ENCODE measurements at places on chromosomes 1 and 21.

GRCh38 chr1:198929111-198929604 lies 290.3 kb downstream of the PTPRC start:
- DNase-seq, result no peak

DNA sequence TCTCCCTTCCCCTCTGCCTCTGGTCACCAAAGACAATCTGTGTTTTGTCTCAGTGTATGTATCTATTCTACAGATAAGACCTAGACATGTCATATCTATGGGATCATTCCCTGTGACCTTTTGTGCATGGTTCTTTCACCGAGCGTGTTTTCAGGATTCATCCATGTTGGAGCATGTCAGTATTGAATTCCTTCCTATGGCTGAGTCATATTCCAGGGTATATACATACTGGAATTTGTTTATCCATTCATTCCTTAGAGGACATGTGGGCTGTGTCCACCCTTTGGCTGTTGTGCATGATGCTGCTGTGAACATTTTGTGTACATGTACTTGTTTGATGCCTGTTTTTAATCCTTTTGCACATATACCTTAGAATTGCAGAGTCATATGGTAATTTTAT lies 69.9 kb downstream of the NFASC start:
- DNase-seq, result no peak

DNA sequence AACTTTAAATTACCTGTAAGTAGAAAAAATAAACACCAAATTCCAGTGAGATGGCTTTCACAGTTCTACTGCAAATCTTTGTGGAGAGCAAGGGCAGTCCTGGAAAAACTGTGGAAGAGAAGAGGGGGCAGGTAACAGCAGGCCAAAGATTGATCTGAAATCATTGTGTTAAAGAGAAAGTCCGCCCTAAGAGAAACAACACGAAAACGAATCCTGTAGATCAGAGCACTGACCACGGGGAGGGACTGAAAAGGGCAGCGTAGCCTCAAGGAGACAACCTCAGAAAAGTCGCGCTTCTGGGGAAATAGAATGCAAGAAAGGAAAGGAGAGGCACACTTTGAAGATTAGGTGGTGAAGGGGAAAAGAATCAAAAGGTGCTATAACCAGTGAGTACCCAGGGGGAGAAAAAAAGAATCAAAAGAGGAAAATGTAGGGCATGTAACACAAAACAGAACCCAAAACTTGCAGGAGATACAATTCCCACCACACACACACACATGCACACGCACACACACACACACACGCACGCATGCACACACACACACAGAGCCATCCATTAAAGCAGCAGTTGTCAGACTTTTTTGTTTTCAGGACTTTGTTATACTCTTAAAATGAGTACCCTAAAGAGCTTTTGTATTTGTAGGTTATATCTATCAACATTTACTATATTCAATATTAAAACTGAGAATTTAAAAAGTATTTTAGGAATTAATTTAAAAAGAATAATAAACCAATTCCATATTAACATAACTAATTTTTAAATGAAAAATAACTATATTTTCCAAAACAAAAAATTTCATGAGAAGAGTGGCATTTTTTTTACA lies 28.0 kb upstream of the KLF17 start:
- no peak for DNase-seq

- DNase-seq, result no peak
These were observed 321.9 kb downstream of the SETD4 start for GRCh38 chr21:35738347-35738961.

DNA sequence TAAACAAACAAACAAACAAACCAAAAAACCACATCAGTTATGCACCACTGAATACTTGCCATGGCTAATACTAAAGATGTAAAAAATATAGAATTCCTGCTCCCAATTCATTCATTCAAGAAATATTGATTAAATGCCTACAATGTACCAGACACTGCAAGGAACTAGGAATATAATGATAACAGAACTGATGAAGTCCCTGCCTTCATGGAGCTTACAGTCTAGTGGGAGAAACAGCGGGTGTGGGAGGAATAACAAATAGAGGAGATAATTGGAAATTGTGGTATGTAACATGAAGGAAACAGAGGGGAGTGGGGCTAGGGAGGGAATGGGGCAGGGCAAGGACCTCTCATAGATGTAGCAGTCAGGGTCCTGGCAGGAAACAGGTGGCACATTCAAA lies 58.6 kb upstream of the NBL1 start:
- no peak for DNase-seq

DNA sequence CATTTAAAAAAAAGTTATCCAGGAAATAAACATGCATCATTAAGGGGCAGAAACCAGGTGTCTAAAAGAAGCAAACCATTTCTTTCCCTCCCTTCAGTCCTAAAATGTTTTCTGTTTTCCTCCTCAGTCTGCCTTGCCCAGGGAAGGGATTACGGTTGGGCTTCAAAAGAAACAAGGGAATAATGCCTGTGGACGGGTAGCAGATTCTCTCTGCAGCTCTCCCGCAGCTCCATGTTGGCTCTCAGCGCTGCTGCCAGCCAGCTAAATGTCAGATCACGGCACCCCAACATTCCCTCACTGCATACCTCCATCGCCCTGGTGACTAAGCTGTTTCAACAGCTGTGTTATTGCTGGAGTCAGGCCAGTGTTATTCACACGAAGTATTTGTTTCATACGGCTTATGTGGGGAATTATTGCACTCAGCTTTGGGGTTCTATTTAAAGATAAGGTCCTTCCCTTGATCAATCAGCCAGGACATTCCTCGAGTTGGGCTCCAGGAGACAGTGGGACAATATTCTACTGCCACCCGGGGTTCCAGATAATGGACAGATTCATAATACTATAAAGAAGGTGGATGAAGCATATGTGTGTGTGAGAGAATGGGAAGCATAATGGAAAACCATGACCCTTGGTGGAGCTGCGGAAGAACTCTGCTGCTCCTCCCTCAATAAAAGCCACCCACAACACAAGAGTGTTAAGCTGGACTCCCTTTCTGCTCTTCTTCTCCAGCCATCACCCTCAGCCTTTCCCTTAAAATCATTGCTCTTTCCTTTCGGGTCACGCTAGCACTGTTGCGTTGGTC lies 58.2 kb downstream of the WLS start:
- no peak for DNase-seq

DNA sequence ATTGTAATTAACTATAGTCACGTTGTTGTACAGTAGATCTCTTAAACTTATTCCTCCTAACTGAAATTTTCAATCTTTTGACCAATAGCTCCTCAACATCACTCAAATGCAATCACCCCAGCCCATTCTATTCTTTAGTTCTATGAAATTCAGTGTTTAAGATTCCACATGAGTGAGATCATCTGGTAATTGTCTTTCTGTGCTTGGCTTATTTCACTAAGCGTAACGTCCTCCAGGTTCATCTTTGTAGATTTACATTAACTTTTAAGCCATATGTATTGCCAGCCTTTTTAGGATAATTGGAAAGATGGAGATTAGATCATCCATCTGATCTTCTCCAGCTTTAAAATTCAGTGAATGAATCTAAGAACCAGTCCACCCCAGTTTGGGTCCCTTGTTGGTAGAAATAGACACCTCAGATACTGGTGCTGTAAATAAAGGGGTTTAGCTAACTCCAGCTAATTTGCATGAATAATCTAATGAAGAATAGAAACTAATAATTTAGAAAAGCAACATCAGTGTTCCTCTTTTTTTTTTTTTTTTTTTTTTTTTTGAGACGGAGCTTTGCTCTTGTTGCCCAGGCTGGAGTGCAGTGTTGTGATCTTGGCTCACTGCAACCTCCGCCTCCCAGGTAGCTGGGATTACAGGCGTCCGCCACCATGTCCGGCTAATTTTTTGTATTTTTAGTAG lies 7.0 kb downstream of the S100A10 start:
- DNase-seq, result no peak

DNA sequence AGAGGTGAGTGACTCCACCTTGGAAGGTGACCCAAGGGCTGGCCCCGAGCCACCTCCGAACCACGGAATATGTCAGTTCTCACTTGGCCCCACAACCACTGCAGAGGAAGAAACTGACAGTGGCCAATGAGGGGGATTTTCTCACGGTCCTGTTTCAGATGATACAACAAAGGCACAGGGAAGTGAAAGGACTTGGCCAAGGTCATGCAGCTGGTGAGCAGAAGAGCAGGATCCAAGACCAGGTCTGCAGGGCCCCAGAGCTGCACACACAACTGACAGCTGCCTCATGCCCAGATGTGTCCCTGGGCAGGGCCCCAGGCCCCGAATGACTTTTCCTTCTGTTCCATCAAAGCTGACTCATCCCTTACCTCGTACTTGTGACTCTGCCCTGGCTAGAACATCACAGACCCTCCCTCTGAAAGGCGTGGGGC lies 25.8 kb upstream of the EVA1B start:
- no peak for DNase-seq

Measured in activated CD4-positive, alpha-beta T cell treated with anti-CD3 and anti-CD28 coated beads, Interleukin-2, amount 50 U/mL, for 4 hours (primary cell).